Activated naive CD4-positive, alpha-beta T cell treated with Interleukin-2 at 50 U/mL for 16 hours (primary cell): ENCODE measurements at places on chromosomes 5 and 9.

DNA sequence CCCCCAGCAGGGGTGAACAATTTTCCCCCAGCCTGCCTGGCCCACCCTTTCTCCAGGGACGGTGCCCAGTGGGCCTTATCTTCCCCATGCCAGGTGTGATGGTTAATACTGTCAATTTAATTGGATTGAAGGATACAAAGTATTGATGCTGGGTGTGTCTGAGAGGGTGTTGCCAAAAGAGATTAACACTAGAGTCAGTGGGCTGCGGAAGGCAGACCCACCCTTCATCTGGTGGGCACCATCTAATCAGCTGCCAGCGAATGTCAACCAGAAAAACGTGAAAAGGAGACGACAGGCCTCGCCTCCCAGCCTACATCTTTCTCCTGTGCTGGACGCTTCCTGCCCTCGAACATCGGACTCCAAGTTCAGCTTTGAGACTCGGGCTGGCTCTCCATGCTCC lies 5.6 kb upstream of the FUT7 start:
- DNase-seq = no peak

GRCh38 chr5:137201876-137202275 lies 297.2 kb downstream of the SPOCK1 start:
- DNase-seq = no peak

DNA sequence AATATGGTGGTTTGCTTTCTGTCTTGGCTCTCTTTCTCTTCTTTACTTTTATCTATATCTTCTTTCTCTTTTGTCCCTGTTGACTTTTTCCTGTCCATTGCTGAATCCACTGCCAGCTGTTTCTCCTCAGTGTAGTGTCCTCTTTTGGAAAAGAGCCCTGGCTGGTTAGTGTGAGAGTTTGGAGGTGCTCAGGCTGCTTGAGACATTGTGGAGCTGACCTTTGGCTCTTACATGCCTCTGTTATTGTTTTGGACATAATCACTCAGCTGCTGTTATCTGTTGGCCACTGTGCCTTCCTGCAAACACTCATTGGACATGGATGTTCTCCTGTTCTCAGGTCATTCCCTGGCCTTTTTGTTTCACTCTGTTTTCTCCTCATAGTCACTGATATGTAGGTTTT lies 295.4 kb upstream of the RIOK2 start:
- no peak for DNase-seq

DNA sequence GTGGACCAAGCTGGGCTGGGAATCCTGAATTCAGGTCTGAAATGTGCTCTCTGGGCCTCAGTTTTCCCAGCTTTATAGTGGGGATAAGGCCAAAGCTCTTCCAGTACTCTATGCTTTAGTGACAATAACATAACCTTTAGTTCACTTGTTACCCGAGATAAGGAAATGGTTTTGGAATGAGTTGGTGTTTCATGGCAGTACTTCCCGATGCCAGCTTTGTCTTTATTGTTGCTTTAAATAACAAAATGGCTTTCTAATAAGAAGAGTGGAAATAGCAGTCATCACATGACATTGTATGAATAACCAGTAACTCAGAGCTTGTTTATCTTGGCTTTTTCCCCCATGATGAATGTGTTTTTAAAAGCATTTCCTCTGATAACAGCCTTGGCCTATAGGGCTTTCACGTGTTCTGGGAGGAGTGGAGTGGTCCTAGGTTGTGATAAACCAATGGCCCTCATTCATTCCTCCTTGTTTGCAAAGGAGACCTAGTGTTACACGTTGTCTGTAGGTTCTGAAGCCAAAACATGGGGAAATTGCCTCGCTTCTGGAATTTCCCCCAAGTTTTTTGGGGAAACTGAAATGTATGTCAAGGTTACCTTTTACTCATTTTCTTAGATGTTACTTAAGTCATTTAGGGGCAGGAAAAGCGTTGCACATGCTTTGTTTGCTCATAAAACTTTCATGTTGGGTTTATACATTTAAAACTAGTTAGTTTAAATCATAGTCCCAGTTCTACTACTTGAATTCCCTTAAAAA lies 53.7 kb downstream of the ZNF618 start:
- DNase-seq = no peak

DNA sequence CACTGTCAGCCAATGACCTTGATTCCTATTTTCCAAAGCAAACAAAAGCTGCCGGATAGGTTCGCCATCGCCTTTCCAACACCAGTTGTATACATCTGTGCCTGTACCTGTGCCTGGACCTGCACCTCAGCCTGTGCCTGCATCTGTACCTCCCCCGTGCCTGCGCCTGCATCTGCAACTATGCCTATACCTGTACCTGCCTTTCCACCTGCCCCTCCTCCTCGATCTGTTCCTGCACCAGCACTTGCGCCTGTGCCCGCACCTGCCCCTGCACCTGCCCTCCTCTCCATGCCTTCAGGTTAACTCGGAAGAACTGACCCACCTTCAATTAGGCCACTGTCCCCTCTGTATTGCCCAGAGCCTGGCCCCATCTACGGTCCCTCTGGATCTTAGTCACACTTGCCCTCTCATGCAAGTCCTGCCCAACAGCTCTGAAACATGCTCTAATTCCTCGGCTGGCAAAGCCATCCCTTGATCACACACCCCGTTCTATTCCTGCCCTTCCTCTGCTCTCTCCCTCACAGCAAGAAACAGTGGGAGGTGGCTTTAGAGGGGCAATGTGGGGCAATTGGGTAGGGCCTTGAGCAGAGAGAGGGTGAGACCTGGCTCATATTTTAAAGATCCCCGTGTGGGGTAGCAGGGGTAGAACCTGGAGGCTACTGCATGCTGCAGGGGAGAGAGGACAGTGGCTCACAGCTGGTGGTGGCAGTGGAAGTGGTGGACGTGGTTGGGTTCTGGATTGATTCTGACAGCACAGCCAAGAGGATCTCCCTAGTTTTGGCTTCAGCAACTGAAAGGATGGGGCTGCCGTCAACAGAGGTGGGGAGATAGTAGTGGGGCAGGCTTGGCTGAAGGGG lies 59.6 kb upstream of the PHYKPL start:
- DNase-seq = no peak

- DNase-seq = no peak
Measured at GRCh38 chr5:2886531-2886930, 135.1 kb upstream of the IRX2 start.

DNA sequence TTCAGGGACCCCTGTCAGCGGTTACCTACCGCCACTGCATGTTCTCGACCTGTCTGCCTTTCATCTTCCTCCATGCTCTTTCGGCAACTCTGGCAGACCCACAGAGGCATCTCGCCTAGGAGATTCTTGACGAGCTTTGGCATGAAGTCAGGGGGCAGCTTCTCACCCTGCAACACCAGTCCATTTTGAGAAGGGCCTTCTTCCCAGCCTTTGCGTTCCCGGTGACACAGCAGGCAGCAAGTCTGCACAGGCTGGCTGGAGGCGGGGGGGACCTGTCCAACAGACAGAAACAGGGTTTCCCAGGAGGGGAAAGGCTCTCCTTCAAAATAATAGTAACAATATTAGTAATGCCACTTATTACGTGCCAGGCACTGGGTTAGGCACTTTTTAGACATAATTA lies 15.5 kb downstream of the FAM193B start:
- DNase-seq = no peak

GRCh38 chr5:174311531-174312269 lies 266.2 kb downstream of the NSG2 start:
- DNase-seq = peak; percentile 53

DNA sequence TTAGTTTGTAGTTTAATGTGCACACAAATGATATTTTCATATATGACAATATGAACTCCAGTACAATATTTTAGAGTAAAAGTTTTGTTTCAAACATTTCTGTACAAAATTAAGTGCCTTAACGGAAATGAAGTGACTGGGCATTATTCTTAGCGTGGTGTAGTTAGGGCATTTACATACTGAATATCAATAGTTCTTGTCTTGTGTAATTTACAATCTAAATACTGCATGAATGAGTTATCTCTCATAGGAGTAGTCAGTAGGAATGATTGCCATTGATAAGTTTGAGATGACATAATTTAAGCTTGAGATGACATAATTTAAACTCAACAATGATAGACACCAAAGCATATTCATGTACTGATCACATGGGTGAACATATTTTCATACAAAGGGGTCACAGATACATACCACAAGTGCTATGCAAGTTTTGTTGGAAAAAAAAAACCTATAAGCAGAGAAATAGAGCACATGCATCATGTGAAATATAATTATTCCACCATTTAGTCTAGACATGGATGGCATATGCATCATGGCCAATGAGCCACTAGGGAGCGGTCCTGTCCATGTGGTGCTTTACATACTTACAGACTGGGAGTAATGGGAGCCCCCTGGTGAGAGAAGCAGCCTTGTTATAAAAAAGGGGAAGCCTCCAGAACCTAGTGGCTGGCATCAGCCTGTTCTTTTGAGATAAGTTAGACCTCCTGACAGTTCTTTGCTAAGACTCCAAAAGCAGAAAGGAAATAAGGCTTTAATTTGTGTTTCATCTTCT lies 1523.9 kb downstream of the MAT2B start:
- DNase-seq = no peak

DNA sequence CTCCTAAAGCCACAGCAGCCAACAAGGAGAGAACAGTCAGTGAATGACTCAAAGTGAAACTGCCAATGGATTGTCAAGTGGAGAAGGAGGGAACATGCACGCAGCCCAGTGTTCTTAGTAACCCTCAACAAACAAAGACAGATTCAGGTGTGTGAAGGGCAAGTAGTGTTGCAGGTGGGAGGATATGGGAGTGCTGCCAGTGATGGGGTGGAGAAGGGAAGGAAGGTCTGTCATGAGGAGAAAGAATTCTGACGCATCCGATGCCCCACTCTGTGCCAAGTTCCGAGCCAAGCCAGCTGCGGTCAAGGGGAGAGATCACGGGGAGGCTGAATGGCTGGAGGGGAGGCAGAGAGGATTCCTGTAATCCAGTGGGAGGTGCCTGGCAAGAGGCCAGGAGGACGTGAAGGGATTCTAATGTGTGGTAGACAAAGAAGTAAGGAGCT lies 56.5 kb downstream of the CAST start:
- no peak for DNase-seq

- DNase-seq = no peak
Measured at GRCh38 chr5:90134892-90135291, 274.7 kb downstream of the CETN3 start.

DNA sequence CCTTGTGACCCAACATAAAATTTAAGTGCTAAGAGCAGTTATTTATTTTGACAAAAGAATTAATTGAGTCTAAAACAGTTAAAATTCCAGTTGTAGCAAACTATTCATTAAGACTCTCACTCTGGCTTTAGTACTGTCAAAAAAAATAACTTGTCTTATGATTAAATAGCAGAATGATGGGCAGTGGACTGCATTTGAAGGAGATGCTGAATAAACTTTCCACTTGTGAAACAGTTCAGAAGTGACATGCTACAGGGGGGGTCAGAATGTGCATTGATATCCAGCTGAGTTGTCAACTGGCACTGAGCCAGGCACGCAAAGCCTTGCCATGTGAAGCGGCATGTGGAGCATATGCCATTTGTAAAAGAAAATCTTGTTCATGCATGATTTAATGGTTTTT lies 76.0 kb downstream of the FCHO2 start:
- no peak for DNase-seq

GRCh38 chr5:107668154-107669095 lies 2.3 kb downstream of the EFNA5 start:
- DNase-seq = no peak

- DNase-seq = no peak
Measured at GRCh38 chr5:41196197-41196596, 17.1 kb downstream of the C6 start.

DNA sequence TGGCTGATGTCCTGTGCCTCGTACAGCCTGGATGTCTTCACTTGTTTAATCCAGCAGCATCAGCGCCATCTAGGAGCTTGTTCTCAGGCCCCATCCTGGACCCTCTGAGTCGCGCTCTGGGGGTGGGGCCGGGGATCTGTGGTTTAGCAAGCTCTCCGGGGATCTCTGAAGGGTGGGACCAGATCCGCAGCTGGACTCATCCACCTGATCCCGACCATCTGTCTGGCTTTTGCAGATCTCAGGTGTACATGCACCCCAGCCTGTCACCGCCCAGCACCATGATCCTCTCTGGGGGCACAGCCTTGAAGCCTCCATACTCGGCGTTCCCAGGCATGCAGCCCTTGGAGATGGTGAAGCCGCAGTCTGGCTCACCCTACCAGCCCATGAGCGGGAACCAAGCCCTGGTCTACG lies 15.1 kb upstream of the POMT1 start:
- DNase-seq = no peak

- no peak for DNase-seq
Measured at GRCh38 chr5:136375920-136376319, 10.6 kb upstream of the TRPC7 start.

- DNase-seq = no peak
Measured at GRCh38 chr5:80713631-80714030, 58.8 kb upstream of the DHFR start.

DNA sequence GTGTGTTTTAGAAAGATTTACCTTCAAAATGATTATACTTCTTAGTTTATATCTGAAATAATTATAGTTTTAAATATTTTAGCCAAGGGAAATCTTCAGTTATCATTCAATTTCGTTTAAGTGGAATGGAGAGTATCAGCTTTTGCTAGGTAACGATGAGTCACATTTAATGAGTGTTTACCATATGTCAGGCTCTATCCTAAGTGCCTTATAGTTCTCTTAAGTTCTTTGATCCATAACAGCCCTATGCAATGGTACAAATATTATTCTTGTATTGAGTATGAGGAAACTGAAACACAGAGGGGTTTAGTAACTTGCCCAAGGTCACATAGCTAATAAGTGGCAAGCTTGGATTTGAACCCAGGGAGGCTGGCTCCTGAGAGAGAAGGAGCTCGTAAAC lies 37.5 kb upstream of the SHB start:
- no peak for DNase-seq

DNA sequence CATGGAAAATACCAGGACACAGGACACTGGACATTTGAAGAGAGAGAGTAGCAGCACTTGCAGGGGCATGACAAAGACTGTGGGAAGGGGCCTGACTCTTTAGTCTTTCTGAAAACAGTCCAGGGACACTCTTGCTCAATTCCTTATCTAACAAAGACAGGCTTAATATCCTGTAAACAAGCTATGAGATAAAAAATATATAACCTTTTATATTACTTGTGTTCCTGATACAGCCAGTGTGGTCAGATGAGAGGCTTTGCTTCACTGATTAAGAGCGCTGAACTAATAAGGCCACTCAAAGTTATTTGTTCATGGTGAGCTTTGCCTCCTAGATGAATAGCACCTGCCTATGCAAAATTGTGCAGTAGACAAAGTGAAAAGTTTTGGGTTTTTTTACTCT lies 518.7 kb downstream of the LRRC70 start:
- no peak for DNase-seq

GRCh38 chr5:145509336-145510136 lies 325.6 kb downstream of the PRELID2 start:
- no peak for DNase-seq

DNA sequence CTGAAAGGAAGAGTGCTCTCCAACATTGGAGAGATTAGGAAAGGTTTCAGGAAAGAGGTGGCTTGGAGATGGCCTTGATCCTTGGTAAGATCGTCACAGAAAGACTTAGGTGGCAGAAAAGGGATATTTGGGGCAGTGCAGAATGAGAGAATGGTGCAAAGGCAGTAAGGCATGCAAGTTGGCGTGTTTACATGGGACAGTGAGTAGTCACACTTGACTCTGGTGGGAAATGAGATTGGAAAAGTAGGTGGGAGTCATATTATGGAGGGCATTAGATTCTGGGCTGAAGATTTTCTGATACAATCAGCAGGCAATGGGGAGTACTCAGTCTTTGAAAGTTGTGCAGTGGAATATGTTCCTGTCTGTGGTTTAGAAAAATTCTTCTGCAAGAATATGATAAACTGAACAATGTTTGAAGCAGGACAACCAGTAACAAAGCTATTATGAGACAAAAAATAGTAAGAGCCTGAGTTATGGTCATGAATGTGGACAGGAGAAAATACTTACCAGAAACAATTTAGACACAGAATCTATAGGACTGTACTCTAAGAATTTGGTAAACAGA lies 76.2 kb upstream of the ANKRD55 start:
- DNase-seq = no peak

- no peak for DNase-seq
Measured at GRCh38 chr5:158897444-158898160, 202.1 kb downstream of the EBF1 start.
